Stimulated activated CD4-positive, alpha-beta T cell treated with anti-CD3 and anti-CD28 coated beads, Interleukin-2, amount 100 ng/mL, for 4 hours (primary cell): ENCODE measurements at places on chromosomes 6 and 20.

DNA sequence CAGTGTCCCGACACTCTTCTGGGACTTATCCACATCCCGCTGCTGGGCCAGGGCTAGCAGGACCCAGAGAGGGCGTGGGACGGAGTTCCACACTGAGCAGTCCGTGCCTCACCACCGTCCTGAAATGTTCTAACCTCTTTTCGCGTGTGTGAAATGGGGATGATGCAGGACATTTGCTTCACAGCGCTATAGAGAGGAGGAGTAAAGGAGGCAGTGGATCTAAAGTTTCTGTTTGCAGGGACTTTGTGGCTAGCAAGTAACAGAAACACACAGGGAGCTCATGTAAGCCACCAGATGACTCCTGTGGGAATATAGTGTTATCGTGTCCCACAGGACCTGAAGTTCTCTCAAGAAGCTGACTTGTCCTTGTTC is 634 bp downstream of the ITPA start:
- no peak for DNase-seq

GRCh38 chr6:106451439-106451838 is 90.9 kb downstream of the CRYBG1 start:
- DNase-seq, result no peak

DNA sequence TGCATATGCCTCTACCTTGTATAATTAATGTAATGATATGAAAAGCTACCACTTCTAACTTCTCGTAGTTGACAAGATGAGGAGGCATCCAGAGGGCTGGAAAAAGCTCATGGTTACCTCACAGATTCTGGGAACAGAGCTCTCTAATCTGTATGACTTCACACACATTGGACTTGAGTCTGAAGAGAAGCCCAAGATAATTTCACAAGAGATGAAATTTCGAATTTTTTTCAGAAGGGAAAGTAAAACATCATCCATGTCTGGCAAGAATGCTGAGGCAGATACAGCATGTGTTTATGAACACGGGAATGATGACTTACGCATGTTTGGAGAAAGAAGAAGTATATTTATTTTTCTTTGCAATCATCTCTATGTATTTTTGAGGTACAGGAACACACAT is 141.8 kb upstream of the TENT5A start:
- DNase-seq, result no peak

DNA sequence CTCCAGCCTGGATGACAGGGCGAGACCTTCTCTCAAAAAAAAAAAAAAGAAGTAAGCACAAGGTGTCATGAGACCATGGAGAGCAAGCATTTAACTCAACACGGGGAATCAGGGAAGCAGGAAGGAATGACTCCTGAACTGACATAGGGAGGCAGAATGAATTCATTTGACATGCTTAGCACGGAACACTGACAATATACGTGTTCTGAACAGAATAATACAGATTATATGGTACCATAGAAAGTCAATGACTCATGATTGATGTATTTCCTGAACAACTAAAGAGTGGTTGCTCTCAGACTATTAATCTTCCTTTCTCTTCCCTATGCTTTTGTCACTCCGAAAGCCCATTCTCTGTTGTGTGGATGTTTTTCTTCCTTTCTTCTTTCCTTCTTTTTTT is 20.7 kb upstream of the ASIP start:
- DNase-seq, result no peak

DNA sequence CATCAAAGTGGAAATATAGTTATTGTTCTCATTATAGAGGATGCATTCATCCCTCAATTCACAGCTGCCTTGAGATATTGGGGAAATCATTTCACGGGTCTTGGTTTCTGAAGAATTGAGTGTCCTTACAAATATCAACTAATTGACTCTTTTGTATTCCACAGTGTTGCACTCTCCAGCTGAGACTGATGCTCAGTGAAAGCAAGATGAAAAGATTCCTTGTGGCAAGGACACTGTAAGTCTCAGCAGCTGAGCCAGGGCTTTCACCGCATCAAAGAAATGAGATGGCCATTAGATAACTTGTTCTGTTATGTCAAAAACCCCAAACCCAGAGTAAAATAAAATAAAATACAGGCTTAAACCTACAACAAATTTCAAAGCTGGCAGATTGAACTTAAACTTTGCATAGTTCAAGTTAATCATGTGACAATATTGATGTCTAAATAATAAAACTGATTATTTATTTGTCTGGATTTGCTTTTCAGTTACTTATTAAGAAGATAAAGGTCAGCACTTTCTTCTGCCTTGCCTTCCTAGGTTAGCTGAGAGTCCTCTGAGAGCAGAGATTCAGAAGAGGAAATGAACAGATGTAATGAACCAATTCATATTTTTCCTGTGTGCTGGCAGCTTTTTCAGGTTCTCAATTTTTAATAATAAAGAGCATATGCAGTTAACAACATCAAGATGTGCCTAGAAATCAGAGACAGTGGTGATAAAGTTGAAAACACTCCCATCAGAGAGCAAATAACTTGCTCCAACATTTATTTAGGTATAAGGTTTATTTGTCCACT is 82.4 kb upstream of the SMLR1 start:
- no peak for DNase-seq

GRCh38 chr6:132445201-132445951 is 44.1 kb upstream of the MOXD1 start:
- DNase-seq, result no peak
